ENCODE measurements at places on chromosomes 5 and 9.

GRCh38 chr5:40762705-40763104, 6.9 kb upstream of the TTC33 start:
- no peak for DNase-seq

DNA sequence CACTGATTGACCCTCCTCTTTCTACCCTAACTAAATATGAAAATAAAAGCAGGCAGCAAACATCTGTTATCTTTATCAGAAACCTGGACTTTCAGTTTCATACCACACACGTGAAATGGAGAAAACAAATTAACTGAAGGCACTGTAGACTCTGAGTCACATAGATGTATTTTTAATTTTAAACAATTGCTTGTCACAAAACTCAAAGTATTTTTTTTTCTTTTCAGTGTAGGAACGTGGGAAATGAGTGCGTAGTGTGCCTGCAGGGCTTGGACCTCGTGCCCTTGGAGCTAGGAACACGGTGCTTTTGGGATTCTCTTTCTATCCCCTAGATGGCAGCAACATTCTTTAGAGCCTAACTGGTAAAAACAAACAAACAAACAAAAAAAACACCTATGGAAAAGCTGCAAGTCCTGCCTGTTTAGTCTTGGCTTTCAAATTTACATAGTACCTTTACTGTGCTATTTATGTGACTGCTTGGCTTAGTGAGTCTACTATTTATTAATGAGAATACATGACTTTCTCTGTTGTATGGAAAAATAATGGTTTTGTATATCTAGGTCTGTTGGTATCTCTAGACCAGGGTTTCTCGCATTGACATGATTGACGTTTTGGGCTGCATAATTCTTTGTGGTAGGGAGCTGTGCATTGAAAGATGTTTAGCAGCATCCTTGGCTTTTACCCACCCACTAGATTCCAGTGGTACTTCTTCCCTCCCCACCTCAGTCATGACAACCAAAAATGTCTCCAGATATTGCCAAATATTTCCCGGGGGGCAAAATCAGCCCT, 16.8 kb upstream of the ACTBL2 start:
- DNase-seq, result no peak

DNA sequence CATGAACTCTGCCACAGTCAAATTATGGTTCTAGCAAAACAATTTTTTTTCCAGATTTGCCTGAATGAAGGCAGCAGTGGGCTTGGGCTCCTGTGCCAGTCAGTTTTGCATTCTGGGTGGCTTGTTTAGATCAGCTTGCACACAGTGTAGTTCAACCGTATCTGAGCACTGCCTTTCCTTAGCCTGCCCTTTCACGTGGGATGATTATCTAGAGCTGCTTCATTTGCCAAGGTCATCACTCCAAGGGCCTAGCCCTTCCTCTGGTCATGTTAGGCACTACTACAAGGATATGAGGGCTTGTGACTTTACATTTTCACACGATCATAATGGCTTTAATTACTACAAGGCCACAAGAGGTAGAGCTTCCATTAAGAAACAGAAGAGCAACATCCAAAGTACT, 150.6 kb upstream of the EFNA5 start:
- no peak for DNase-seq

DNA sequence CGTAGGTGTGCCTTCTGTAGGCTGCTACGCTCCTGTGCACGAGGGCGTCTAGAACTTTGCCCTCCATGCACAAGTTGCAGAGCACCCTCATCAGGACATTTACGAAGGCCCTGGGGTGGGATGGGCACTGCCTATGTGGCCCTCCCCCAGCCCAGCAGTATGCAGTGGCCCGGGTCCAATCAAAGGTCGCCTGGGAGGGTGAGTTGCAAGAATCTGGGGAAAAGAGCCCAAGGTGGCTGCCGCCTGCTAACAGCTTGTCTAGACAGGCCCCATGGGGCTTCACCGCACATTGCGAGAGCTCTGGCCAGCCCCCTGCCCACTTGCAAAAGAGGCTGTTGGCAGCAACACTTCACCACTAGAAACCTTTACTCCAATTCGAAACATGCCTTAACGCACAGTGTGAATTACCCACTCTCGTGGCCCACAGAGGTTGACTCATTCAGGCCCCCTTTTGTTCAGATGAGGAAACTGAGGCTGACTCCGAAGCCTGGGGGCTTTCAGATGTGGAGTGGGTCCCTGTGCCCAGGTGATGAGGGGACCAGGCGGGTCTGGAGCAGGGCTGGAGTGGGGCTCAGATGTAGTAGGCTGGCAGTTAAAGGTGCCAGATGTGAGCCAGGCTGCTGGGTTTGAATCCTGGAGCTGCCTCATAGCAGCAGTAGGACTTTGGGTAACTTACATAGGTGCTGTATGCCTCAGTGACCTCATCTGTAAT, 31.8 kb upstream of the IL17B start:
- no peak for DNase-seq

GRCh38 chr9:91075279-91075678, 273.7 kb downstream of the SYK start:
- DNase-seq, result no peak

GRCh38 chr5:17799521-17799920, 165.3 kb downstream of the TAF11L14 start:
- DNase-seq, result no peak

DNA sequence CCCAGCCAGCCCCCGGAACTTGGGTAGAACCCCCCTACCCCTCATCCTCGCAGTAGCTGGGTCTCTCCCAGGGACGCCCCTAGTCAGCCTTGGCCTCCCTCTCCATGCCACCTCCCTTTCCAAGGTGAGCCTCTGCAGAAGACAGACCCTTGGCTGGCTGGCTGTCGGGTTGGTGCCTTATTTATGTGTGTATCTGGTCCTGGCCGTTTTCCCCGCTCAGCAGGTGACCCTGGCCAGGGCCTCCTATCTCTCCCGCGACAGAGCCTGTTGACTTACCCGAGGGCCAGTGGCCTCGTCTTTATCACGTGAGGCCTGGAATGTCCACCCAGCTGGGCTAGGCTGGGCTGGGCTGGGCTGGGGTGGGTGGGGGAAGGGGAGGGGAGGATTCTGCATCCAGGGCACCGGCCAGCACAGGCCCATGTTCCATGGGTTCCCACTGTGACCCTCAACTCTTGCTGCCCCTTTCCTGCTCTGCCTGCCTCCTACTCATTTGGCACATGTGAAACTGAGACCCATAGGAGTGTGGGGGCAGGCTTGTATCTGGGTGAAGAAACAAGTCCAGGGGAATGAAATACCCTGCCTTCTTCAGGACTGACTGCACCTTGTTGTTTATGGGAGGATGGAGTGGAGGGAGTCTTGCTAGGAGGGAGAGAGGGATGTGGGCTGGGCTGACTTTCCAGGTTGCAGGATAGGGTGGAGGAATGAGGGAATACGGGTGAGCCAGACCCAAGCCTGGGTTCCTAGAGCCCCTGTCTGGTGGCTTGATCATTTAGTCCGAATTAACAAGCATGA, 3.1 kb downstream of the CXXC5 start:
- DNase-seq, result no peak

DNA sequence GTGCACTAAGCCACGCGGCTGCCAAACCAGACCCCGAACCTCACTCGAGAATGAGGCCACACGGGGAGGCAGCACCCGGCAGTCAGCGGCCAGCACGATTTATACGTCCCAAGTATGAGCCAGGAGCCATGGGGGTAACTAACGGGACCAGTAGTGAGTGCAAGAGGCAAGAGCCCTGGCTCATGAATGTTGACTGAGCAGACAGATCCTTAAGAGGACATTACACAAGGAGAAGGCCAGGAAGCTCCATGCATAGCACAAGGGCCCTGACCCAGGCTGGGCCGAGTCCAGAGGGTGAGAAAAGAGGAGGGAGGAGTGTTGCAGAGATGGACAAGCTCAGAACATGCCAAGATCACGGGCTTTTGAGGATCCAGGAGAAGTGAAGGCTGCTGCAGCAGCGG, 58.6 kb upstream of the PHYKPL start:
- no peak for DNase-seq

- DNase-seq, result no peak
Observed at GRCh38 chr9:70406434-70406862, 8.0 kb downstream of the KLF9 start.

GRCh38 chr5:109619021-109619460, 70.7 kb upstream of the MAN2A1 start:
- no peak for DNase-seq

DNA sequence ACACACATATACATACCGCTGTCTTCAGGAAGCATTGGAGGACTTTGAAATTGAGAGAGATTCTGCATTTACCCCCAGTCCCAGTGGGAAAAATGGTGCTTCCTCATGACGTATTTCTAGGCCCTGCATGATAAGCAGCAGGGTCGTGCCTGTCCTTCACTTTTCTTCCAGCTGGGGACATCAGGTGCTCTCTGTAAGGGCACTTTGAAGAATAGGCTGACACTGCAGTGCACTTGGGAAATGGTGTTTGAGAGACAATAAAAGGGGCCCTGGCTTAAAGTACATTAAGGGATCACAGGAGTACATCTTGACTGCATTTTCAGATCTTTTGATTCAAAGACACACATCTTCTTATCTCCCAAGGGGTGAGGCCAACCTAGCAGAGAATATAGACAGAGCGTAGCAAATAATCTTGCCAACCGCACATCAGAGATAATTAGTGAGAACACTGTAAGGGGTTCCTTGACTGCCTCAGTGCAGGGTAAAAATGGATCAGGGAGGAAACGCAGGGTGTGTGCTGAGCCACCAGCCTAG, 437.9 kb downstream of the CSNK1G3 start:
- no peak for DNase-seq
